ENCODE measurements at places on chromosomes 1 and 21.

GRCh38 chr21:14486869-14487268 is 59.2 kb downstream of the SAMSN1 start:
- DNase-seq = no peak

DNA sequence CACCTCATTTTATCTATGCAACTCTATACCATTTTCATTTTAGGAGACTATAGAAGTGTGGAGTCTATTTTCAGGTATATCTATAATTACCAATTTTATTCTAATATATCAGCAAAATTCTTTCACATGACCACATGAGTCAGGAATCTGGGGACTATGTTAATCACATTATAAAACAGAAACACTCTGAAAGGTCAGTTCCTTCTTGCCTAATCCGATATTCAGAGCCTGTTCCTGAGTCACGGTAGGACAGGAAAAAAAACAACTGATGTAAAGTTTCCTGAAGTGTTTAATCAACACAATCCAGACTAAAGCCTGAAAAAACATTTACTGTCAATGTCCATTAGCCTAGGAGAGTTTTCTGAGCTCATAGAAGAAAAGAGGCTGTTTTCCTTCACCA is 1902.3 kb downstream of the NCAM2 start:
- DNase-seq = no peak

- no peak for DNase-seq
Observed at GRCh38 chr1:186089940-186090339, 285.1 kb downstream of the TPR start.

GRCh38 chr1:31222176-31222575 is 17.5 kb downstream of the NKAIN1 start:
- DNase-seq = no peak

DNA sequence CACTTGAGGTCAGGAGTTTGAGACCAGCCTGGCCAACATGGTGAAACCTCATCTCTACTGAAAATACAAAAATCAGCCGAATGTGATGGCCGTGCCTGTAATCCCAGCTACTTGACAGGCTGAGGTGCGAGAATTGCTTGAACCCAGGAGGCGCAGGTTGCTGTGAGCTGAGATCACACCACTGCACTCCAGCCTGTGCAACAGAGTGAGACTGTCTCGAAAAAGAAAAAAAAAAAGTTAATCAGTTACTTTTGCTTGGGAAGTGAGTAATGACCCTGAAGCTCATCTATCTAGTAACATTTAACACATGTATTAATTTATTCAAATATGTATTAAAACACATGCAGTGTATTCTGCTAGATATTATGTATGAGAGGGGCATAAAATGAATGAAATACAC is 49.4 kb downstream of the ZNF326 start:
- no peak for DNase-seq

Measured in GM23248 (cell line).